ENCODE measurements at places on chromosomes 1 and 21.

- no peak for DNase-seq
These were observed 23.6 kb downstream of the COL6A2 start for GRCh38 chr21:46121286-46122221.

DNA sequence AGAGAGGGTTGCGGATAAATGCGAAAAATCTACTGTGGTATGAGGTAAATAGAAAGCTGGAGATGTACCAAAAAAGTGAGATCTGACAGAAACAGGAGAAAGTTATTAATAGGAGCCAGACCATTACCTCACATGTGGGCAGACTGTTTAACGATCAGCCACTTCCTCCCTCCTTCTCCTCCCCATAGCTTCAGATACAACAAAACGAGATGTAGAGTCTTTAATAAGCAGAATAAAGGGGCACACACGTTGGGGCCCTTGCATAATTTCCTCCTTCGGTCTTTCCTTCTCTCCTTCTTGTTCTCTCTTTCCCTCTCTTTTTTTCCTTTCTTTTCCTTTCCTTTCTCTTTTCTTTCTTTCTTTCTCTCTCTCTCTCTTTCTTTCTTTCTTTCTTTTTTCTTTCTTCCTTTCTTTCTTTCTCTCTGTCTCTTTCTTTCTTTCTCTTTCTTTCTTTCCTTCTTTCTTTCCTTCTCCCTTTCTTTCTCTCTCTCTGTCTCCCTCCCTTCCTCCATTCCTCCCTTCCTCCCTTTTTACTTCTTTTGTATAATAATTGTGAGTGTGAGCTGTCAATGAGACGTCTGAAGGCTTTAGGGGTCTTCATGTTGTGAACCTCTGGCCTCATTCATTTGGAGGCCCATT is 242.1 kb downstream of the GRIK1 start:
- DNase-seq = no peak

GRCh38 chr21:33386222-33386784 is 16.9 kb upstream of the IFNGR2 start:
- DNase-seq = no peak

GRCh38 chr1:45679123-45679522 is 7.2 kb downstream of the GPBP1L1 start:
- DNase-seq = no peak

- DNase-seq = no peak
These were observed 2.6 kb downstream of the COL16A1 start for GRCh38 chr1:31701091-31701736.

DNA sequence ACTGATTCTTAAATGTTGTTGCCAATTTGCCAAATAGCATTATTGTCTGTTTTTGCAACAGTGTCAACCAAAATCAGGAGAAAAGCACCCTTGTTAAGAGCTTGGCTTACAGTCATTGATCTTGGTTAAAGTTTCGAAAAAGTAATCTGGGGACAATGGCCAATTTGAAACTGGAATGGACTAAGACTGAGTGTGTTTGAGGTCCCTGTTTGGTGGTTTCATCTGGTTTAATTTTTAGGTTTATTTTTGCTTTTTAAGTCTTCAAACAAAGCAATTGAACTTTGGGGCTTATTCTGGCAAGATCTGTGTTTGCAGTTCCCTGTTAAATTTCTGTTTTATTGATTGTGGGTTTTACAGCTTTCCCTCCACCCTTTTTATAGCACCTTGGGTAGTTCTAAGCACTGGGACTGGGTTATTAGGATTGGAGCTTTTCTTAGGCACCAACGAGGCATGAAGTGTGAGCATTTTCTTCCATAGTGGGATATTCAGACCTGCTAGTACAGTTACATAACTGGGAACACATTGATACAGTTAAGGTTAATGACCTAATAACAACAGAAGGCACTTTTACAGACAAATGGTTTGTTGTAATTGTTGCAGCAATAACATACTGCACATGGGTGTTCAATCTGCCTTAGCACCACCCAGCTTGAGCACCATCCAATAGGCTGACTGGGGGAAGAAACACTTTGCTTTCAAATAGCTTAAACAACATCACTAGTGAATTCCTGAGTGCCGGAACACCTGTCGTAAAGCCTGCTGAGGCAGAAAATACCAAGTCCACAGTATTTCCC is 40.6 kb upstream of the MAP10 start:
- DNase-seq = peak; percentile 41

DNA sequence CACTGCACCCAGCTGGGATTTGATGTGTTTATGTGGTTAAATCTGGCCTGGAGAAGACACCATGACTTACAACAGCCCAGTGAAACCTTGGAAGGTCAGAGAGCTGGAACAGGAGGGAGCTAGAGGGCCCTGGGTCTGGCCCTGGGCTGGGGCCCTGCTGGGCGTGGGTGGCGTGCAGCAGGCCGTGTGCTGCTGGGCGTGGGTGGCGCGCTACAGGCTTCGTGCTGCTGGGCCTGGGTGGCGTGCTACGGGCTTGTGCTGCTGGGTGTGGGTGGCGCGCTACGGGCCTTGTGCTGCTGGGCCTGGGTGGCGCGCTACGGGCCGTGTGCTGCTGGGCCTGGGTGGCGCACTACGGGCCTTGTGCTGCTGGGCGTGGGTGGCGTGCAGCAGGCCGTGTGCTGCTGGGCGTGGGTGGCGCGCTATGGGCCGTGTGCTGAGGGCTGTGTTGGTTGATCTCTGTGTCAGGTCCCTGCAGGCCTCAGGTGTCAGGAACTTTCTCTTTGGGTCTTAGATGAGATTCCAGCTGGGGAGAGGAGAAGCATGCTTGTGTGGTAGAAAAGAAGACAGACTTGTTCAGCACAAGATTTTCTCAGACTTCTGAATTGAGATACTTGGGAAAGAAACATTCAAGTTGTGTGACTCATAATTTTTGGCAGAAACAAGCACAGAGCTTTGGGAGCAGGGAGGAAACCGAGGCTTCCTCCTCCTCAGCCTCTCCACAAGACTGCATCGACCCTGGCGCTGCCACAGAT is 66.0 kb downstream of the COL18A1 start:
- DNase-seq = no peak

- DNase-seq = peak; percentile 9
These were observed 20.4 kb upstream of the SPATA6 start for GRCh38 chr1:48492392-48492791.

DNA sequence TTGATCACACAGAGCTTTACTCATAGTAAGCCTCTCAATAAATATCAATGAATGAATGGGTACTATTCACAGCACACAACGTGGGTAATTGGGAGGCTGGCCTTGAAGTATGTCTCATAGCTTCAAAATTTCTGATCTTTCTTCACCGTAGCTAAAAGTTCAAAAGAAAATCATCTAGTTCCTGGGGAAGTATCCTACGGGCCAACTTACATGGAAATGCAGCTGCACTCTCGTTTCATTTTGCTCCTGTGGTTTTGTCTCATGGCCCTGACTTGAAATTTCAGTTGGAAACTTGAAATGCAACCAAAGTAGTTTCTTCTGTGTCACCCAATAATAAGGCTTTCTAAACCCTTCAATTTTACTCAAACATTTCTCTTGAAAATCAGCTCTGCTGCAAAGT is 76.1 kb upstream of the CNIH3 start:
- DNase-seq = no peak

- DNase-seq = no peak
These were observed 1136.7 kb upstream of the TMPRSS15 start for GRCh38 chr21:19540287-19540686.

DNA sequence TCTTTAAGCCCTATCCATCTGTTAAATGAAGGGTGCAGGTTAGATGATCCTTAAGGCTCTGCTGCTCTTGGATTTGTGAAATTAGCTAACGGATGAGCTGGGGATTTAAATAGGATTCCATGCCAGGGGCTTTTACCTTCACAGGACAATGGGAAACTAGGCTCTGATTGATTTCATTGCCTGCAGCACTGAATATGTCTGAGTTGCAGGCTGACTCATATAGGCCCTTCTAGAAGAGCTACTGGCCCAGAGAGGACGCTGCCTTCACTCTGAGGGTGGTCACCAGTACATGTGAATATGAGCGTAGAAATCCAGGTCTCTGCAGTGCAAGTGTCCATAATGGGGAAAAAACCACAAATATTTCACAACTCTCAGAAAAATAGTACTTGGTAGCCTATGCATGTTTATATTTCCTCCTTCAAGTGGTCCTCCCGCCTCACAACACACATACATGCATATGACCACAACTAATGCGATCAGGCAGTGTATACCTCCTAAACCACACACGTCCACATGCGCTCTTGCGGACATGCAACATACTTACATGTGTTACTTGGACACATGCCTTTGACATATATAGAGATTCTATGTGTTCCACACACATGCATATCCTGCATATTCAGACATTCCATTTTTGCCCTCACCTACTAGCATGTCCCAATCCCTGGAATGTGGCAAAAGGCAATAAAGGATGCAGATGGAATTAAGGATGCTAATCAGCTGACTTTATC is 233.8 kb upstream of the JUN start:
- no peak for DNase-seq

DNA sequence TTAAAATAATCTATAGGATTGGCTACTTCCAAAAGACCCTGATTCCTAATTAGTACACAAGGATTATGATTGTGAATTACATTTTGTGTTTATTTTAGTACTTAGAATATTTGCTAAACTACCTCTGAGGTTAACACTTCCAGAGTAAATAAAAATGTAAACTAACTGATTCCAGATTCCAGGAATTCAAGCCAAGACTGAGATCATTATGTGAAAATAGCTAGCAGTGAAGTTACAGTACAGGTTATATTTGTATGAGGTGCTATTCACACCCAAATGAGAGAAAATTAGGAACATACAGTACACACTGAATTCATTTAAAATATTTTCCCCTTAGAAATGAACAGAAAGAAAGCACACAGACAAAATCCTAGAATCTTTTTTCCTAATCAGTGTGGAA is 28.8 kb downstream of the TTLL7 start:
- no peak for DNase-seq

- DNase-seq = no peak
These were observed 52.4 kb upstream of the PAX7 start for GRCh38 chr1:18578271-18578670.

DNA sequence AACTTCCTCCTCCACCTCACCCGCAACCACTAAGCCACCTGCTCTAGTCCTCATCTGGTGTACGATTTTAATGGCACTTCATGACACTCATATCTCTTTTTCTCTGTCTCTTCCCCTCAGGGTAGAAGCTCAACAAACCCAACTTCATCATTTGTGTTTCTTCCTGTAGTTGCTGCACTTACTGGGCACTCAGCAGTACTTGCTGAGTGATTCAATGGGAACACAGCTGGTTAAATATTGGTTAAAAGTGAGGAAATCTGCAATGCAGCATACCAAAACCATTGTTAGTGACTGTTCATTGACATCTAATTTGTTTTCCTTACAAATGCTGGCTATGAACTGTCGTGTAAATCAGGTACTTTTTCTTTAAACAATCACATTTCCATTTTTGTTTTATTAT is 541.1 kb upstream of the PRMT6 start:
- DNase-seq = peak; percentile 76

- DNase-seq = no peak
These were observed 20.4 kb downstream of the DEGS1 start for GRCh38 chr1:224203243-224204016.

DNA sequence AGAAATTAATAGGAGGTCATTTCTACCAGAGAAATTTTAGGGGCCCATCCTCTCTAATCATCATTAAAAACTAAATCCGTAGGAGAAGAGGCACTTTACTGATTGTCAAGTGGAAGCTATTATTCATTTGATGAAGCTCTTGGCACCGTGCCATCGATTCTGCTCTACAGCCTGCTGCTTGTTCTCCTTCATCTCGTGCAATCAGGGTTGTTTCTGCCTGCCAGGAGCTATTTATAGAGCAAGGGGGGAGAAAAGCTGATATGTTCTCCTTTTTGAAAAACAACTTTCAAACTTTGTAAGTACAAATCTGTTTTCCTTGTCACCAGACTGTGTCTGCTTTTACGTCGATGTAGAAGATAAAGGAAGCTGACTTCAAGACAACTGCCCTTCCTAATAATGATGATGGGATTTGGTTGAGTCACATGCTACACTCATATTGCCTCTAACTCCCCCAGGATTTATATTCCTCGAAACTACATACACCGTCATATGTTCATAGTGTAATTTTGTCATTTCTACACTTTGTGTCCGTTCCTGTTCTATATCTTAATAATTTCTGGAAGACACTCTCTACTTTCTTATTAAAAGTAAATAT is 169.6 kb upstream of the LHX8 start:
- DNase-seq = peak; percentile 93

GRCh38 chr1:156098784-156099183 is 15.7 kb upstream of the LMNA start:
- DNase-seq = peak; percentile 71

DNA sequence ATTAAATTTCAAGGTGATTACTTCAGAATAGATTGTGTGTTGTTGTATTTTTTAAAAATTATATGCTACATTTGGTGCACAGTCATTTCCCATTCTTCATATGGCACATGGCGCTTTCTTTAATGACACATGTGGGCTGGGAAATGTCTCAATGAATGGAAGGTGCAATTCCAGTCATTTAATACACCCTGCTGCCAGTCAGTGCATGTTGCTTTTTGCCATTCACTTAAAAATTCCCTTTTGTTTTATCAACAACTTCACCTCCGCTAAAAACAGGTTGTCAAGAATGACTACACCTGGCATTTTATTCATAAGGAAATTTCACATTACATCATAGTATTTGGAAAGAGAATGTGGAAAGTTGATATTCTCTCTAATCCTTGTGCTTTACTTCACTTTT is 716.4 kb upstream of the ADAMTS5 start:
- DNase-seq = no peak

GRCh38 chr1:175167861-175168260 is 24.7 kb downstream of the KIAA0040 start:
- DNase-seq = no peak

DNA sequence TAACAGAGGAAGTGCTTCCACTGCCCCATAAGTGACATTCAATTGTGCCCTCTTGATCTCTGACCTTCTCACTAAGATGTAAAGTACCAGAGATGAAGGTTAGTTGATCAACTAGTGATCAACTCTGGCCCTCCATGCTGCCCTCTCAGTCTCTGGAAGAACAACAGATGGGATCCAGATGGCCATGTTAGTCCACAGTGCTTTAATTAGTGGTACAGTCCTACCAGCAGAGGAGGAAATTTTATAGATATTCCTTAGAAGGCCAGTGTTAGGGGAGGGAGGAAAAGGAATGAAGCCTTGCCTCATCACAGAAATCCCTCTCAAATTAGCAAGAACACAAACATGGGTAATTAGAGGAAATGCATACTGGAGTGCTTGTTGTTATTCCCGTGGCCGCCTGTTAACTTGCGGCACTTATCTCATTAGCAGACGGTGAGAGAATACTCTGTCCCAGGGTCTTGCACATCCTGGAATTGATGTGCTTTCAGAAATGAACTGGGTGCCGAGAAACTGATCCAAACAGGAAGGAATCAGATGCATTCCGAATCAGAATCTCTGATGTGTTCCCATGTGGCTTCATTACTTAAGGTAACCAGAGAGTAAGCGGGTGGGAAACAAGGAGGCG is 91.1 kb upstream of the RGS4 start:
- DNase-seq = no peak

GRCh38 chr1:223794136-223794880 is 51.4 kb downstream of the TP53BP2 start:
- no peak for DNase-seq

GRCh38 chr1:171628225-171628624 is 6.2 kb downstream of the MYOCOS start:
- no peak for DNase-seq

All from NCI-H1417 (cell line).